ENCODE measurements at places on chromosomes 12 and 14.
A peak's percentile ranks its signal among the peaks of the same experiment; 100 is the strongest.

DNA sequence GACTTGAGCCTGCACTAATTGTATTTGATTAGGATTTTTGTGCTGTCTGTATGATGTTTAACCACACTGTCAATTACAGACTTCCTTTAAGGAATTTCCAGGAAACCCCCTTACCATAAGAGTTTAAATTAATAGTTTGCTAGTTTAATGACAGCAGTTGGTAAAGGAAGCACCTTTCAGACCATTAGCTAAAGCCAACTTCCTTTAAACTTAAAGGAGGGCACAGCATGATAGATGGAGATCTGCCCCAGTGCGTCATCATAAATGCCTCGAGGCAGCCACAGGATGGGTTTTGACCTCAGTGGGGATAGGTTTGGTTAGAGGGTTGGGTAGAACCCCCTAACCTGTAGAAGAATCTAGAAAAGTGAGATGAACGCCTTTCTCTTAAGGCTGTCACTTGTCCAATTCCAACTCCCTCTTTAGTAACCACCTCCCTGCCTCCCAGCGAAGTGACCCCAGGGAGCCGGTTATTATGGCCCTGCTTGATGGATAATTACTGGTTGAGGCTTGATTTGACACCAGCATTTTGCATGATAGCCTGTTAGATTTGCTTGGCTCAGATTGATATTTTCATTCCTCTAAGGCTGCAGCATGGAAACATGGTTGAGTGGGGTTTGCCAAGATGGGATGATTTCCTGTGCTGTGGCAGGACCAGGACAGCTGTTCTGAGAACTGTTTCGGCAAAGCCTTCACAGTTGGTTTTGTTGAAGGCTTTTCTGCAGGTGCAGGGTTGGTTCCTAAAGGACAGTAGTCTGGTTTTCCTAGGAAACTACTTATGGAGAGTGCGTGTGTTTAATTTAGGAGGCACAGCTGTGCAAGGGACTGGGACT, 62.7 kb downstream of the CHST11 start:
- peak; percentile 31 for DNase-seq

- DNase-seq: no peak
Measured at GRCh38 chr12:122830517-122831214, 4.6 kb upstream of the HIP1R start.

DNA sequence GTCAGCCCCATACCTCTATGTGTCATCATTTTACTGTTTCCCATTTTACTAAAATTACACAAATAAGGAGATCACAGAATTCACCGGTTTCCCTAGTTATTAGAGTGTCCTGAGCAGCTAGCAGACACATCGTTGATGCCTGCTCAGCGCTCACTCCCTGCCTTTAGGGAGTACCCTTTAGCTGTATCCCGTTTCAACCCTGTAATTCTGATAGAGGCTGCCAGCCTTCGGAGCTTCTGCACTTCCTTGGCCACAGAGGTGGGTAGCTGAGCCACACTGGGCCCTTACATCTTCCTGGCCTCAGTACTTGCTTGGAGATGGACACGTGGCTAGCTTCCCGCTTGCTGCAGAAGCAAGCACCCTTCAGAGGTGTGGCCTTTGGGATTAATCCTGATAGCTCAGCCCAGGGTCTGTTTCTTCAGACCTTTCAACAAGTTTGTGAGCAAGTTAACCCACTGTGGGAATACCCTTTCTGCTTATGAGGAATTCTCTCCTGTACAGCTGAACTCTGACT, 14.3 kb upstream of the FBXW8 start:
- DNase-seq: no peak

DNA sequence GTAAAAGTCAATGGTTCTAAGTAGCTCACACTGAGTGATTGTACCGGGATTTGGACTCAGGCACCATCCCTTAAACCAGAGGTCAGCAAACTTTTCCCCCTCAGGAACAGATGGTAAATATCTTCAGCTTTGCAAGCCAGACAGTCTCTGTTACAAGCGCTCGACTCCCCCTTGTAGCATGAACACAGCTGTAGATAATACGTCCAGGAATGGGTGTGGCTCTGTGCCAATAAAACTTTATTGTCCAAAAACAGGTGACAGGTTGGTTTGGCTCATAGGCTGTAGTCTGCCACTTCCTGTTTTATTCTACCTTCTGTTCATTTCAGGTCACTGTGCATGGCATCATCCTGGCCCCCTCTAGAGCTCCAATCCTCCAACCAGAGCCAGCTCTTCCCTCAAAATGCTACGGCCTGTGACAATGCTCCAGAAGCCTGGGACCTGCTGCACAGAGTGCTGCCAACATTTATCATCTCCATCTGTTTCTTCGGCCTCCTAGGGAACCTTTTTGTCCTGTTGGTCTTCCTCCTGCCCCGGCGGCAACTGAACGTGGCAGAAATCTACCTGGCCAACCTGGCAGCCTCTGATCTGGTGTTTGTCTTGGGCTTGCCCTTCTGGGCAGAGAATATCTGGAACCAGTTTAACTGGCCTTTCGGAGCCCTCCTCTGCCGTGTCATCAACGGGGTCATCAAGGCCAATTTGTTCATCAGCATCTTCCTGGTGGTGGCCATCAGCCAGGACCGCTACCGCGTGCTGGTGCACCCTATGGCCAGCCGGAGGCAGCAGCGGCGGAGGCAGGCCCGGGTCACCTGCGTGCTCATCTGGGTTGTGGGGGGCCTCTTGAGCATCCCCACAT, 7.6 kb downstream of the BDKRB1 start:
- DNase-seq: no peak

DNA sequence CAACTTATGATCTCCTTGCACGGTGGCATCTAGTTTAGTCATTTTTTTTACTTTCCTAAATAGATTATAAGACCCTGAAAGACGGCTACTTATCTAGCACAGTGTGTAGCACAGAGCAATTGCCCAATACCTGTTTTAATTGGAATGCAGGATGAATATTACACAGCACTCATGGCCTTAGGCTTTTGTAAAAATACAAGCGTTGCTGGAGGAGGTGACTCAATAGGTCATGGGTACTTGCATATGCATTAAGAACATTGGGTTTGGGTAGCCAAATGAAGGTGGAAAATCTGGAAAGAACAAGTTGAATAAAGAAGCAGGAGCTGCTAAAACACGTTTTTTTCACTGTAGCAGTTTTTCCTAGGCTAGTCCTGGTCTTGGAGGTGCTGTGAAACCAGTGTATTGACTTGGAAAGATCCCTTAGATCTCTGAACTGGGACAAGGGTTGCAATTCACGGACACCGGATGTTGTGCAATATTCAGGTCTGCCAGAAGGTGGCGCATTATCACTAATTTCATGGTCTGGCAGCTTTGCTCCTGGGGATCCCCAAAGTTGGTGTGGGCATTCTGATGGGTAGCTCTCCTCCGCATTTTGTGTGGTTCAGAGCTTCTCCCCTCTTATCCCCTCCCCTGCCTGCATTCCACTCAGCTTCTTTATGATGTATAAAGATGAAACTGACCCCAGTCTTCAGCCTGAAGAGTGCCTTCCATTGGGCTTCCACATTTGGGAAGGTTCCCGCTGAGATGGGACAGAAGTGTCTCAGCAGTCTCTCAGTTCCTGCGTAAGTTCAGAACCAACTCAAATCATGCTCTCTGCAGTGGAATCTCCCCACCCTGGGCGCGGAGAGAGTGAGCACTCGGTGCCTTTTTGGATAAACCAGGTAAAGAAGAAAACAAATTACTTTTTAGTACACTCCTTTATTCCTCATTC, 278.3 kb downstream of the NRXN3 start:
- DNase-seq: no peak

GRCh38 chr14:75609606-75610475, 31.4 kb downstream of the FLVCR2 start:
- no peak for DNase-seq

- DNase-seq: no peak
Measured at GRCh38 chr12:106305376-106305775, 2.8 kb downstream of the TCP11L2 start.

DNA sequence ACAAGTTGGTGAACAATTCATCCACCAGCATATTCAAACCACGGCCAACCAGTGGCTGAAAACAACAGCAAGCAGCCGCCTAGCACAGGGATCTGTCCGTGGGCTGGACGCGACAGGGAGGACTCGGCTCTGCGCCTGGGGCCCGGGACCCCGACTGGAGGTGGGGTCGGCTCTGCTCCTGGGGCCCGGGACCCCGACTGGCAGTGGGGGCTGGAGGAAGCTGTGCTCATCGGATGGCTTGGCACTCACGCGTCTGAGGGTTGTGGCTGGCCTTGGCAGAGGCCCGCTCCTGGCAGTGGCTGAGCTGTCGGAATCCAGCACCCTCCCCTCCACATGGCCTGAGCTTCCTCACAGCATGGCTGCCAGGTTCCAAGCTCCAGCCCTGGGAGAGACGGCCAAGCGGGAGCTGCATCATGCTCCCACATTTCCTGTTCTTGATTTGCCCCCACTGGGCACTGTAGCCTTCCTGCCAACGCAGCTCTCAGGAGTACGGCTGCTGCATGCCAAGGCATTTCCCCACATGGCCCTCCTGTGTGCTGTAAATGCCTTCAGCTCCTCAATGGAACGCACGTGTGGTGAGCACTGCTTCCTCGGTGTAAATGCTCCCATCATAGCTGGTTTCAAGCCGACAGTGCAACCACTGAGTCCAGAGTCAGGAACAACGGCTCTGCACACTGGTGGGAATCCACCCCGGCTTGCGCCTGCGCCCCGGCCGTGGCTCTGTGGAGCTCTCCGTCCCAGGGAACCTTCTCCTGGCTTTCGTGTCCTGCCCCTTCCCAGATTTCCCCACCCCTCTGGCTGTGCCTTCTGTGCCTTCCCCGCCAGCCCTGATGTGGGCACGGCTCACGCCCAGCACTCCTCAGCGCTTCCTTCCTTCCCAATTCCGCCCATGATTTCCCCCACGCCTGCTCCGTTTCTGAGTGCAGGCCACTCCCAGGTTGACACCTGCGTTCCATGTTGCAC, 7.3 kb upstream of the GALNT9 start:
- DNase-seq: no peak

DNA sequence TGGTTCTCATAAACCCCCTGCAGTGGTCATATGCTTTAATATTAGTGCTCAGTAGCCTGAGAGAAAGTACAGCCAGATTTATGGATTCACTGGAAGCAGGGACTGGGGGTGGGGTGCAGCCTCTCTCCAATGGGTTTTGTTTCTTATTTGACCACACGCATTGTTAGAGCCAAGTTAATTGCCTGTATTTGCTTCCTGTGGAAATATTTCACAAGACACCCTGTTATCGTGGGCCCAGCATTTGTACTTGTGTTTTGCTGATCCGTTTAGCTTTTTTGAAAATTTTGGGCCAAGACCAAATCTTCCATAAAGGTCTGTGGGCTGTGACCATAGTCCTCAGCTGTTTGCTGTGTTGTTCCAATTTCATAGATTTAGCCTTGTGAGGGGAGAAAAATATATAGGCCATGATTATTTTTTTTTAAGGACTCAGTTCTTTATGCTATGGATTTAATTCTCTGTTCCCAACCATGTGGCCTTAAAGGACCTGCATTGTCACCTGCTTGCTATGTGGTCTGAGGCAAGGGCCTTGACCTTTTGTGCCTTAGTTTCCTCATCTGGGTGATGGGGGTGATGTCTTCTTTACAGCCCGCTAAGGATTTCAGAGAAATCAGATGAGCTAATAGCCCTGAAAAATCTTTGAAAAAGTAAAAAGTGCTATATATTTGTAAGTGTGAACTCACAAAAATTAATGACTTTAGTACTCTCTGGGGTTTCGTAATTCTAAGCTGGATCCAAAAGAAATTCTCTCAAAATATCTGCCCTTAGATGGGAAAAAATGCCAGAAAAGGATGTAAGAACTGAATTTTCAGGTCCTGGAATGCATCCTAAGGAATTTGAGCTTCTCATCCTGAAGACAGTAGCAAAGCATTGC, 370.2 kb downstream of the DPF3 start:
- no peak for DNase-seq

DNA sequence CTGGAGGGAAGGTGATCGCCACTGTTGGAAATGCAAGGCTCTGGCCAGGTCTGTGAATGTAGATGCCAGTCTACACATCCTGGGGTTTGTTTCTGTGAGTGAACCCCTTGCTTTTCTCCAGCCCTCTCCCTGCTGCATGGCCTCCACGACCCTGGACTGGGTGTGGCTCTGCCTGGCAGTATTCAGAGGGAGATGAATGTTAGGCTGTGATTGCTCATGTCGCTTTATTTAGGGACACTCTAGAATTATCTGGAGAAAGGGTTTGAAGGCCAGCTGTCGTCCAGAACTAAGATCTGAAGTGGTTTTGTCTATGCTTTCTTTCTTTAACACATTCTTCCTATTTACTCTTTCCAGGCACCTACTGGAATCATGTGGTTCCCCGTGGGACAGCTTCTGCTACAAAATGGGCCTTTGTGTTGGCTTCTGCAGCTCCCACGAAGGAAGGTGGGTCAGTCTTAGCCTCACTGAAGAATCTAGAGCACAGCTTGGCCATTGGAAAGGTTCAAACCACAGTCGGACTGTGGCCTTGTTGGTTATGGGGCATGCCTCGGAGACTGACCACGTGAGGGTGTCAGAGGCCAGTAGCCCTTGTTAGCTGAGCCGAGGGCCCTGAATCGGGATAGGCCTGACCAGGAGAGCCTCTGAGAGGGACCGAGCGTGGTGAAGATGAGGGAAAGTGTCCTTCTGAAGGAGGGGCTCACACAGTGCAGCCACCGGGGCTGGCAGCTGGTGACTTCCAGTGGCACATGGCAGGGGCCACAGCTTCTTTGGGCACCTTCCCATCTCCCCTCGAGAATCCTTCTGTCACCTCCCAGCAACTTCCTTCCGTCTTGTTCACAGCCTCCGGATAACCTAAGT, 59.1 kb downstream of the ANKRD9 start:
- DNase-seq: no peak

DNA sequence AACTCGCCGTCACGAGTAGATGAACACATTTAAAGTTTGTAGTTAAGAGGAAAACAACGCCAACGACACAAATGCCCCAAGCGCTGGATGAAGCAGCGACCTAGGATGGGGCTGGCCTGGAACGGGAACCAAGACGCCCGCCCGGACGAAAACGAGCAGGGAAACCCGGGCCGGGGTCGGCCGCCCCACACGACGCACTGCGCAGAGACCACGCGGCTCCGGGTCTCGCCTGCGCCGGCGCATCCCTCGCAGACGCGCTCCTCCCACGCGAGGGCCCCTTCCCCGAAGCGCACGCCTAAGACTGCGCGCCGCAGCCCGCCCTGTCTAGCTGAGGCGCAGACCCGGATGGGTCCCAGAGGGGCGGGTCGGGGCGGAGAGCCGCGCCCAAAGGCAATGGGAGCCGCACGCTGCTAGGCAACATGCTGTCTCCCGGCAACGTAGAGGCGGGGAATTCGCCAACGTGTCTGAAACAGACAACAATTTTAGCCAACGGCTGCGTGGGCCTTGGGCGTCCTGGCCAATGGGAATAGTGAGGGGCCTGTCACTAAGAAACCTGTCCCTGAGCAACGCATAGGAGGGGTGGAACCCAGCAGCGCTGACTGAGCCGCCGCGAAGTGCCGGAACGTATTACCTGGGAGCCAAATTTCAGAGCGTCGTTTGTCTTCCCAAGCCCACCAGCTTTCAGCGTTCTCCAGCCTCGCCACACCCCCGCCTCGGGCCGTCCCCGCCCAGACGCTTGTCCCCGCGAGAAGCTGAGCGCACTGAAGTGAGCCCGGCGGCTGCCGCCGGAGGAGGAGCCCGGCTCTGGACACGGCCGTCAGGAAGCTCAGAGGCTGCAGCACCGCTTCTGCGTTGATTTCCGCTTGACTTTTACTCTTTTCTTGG, 21.0 kb upstream of the CHFR start:
- DNase-seq: peak; percentile 97

GRCh38 chr12:6303071-6303470, 7.4 kb upstream of the PLEKHG6 start:
- DNase-seq: no peak

Measured in effector memory CD4-positive, alpha-beta T cell (primary cell).